Natural killer cell treated with Interleukin-12 subunit alpha and Interleukin-12 subunit beta and Interleukin-15 and Interleukin-18, amount 100 ng/mL, for 72 hours (primary cell): ENCODE measurements at places on chromosomes 11 and 22.

- H3K27me3 ChIP-seq = peaks cover 27% of the 10 kb centered on the region
- no peak overlapping the region for H3K4me3 ChIP-seq
- no peaks in the 10 kb centered on the region for H3K36me3 ChIP-seq
- H3K4me1 ChIP-seq = no peaks in the 10 kb centered on the region
- H3K27ac ChIP-seq = no peak overlapping the region
- no peak for DNase-seq
These were observed 127.1 kb downstream of the CHST1 start for GRCh38 chr11:45538363-45538762.

GRCh38 chr11:114059984-114060391, 477 bp downstream of the ZBTB16 start:
- H3K27ac ChIP-seq = peak overlapping the region; percentile 83
- DNase-seq = no peak
- H3K27me3 ChIP-seq = peaks cover 2% of the 10 kb centered on the region
- H3K4me1 ChIP-seq = peaks cover 37% of the 10 kb centered on the region
- no peaks in the 10 kb centered on the region for H3K36me3 ChIP-seq

DNA sequence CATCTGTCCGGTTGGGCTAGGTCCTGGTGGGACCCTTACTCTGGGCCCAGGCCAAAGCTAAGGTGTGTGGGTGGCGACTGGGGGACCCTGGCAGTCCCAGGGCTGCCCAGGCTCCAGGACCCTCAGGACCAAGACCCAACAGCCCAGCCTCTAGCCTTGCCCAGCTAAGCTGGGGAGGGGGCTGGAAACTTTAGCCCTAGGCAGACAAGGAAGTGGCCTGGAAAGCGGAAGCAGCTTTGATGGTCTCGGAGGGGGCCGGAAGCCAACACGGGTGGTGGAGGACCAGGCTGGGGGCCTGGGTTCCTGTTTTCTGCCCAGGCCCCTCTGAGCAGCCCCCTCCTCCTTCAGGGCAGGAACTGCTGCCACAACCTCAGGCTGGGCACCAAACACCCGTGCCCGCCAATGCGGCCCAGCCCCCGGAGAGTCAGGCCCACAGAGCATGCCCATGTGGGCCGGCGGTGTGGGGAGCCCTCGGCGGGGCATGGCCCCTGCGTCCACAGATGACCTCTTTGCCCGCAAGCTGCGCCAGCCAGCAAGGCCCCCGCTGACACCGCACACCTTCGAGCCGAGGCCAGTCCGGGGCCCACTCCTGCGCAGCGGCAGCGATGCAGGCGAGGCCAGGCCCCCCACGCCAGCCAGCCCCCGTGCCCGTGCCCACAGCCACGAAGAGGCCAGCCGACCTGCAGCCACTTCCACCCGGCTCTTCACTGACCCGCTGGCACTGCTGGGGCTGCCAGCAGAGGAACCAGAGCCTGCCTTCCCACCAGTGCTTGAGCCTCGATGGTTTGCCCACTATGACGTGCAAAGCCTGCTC, 2.8 kb downstream of the SIPA1 start:
- H3K4me1 ChIP-seq = peaks cover 51% of the 10 kb centered on the region
- peak overlapping the region; percentile 96 for H3K27ac ChIP-seq
- DNase-seq = no peak

DNA sequence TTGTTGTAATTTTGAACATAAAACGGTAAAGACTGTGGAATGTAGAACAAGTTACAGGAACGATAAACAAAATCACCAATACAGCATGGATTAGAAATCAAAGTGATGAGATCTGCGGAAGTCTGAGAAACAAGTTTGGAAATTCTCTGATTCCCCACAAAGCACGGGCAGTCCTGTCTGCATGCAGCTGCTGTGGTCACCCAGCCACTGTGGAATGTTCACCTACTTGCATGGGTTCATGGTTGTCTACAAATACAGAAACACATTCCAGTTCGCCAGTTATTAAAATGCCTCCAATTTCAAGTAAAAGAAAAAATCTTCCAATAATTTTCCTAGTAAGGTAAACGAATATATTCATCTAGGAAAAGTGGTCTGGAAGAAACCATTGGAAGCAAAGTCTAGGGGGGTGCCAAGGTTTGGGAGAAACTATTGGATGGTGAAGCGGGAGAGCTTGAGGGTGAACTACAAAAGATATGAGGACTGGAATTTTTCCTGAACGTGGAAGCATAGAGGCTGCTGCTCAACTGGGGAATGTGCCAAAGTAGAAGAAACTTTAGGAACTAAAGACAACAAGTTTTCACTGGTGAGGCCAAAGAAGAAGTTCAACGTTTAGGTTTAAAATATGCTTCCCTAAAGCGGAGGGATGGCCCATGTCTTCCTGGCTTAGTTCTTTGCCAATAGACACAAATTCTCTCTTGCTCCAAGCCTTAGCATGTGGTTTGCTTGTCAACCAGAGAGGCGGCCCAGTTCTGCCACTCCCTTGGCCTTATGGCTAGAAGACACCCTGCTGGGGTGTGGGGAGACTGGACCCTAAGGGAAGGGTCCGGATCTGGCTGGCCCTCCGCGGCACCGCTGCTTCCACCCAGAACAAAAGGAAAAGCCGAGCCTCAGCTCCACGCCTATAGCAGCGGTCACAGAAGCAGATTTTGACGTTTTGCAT, 70.2 kb downstream of the CTTN start:
- H3K27me3 ChIP-seq = peaks cover 31% of the 10 kb centered on the region
- no peak overlapping the region for H3K27ac ChIP-seq
- H3K4me1 ChIP-seq = peaks cover 2% of the 10 kb centered on the region
- no peak for DNase-seq
- no peaks in the 10 kb centered on the region for H3K36me3 ChIP-seq

DNA sequence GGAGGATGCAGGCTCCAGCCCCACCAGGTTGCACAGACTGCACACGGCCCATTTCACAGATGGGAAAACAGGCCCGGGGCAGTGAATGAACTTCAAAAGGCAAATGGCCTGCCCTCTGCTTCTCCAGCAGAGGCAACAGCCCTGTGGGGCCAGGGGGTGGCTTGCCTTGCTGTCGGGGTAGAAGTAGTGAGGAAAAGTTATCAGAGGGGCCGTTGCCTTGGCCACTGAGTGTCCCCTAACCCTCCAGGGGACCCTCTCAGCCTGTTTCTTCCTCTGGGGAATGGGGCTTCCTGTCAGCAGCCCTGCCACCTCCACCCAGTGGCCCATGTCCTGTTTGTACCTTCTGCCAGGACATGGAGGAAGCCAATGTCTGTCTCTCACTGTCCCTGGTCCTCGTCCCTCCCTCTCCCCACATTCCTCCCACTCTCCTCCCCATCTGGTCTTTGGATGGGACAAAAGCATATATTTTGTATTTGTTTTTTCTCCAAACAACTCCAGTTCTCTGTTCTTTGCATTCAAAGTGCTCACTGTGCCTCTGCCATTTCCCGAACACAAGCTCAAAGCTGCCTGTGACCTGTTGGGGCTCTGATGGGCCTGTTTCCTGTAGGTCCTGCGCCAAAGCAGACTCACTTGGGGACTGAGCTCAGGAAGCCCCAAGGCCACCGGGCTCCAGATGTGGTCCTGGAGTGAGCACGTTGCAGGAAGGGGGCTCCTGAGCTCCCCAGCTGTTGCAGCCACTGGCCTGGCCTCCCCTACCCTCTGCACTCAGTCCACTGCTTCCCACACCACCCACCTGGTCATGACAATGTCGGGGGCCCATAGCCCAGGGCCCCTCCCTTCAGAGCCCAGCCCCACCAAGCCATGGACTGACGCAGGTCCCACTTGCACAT, 9.5 kb downstream of the MAP4K2 start:
- DNase-seq = peak; percentile 53
- no peak overlapping the region for H3K27ac ChIP-seq
- no peaks in the 10 kb centered on the region for H3K36me3 ChIP-seq
- no peaks in the 10 kb centered on the region for H3K27me3 ChIP-seq
- H3K4me1 ChIP-seq = no peaks in the 10 kb centered on the region

- H3K4me3 ChIP-seq = no peak overlapping the region
- H3K36me3 ChIP-seq = no peaks in the 10 kb centered on the region
- H3K4me1 ChIP-seq = peaks cover 46% of the 10 kb centered on the region
- peak overlapping the region; percentile 40 for H3K27ac ChIP-seq
- no peak for DNase-seq
These were observed 30.4 kb downstream of the STIM1 start for GRCh38 chr11:3885855-3886254.

GRCh38 chr11:23226331-23227077, 366.2 kb upstream of the CCDC179 start:
- H3K4me1 ChIP-seq = no peaks in the 10 kb centered on the region
- no peak overlapping the region for H3K27ac ChIP-seq
- H3K36me3 ChIP-seq = no peaks in the 10 kb centered on the region
- H3K4me3 ChIP-seq = no peak overlapping the region
- H3K27me3 ChIP-seq = no peaks in the 10 kb centered on the region
- DNase-seq = no peak
